ENCODE measurements at places on chromosomes 6 and 20. TPM values are rescaled to one million over a fixed set of nuclear protein-coding genes. Genes with fewer than 3 reads are reported as not detected.

DNA sequence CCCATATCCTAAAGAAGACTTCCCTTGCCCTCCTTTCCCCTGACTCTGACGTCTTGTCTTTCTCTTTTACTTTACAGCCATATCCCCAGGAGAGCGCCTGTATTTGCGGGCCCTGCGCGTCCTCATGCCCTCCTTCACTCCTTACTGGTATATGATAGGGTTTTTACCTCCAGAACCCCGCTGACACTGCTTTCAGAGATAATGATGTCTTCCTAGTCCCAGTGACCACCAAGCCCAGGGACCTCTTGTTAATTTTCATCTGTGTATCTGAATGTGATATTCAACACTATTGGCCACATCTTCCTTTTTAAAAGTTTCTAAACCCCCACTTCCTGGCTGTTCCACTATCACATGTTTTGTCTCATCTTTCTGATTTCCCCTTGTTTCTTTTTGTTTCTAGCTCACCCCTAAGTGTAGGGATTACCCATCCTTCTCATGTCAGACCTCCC lies 102.0 kb downstream of the HIVEP1 start:
- peaks cover 6% of the 10 kb centered on the region for H3K4me1 ChIP-seq
- peak overlapping the region; percentile 36 for H3K27ac ChIP-seq
- no peak for DNase-seq
- H3K27me3 ChIP-seq = no peaks in the 10 kb centered on the region

DNA sequence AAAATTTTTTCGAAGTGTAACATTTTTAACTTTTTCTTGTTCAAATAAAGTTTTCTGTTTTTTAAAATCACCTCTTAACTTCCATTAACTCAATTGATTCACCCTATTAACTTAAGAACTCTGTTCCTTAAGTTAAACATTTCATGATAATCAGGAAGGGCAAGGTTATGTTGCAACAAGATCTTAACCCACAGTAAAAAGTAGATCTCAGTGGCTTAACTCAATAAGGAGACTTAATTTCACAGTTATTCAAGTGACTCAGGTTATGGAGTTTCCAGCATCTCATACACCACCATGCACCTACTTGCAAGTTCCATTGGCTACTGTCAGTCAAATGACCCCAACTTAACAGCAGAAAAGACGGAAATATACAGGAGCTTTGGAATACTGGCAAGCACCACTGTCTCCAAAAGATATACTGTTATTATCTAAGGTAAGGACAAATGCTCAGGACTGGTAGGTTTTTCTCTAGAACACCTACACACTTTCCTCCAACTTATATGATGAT lies 11.2 kb downstream of the HLA-DQB1 start:
- H3K4me3 ChIP-seq = no peak overlapping the region
- no peak overlapping the region for H3K27ac ChIP-seq
- H3K36me3 ChIP-seq = no peaks in the 10 kb centered on the region
- H3K27me3 ChIP-seq = peaks cover 10% of the 10 kb centered on the region
- DNase-seq = no peak
- peaks cover 4% of the 10 kb centered on the region for H3K4me1 ChIP-seq

BNIP5 gene
- total RNA-seq = not detected

FAM209B gene
- 0.36 TPM for total RNA-seq

PDE7B gene
- total RNA-seq = 16.5 TPM

ECT2L gene
- total RNA-seq = 0.40 TPM

GRCh38 chr6:20098267-20098876 lies 113.9 kb downstream of the MBOAT1 start:
- DNase-seq = no peak
- no peak overlapping the region for H3K4me3 ChIP-seq
- no peaks in the 10 kb centered on the region for H3K27me3 ChIP-seq
- H3K4me1 ChIP-seq = peaks cover 23% of the 10 kb centered on the region

- DNase-seq = no peak
- no peaks in the 10 kb centered on the region for H3K27me3 ChIP-seq
- H3K4me3 ChIP-seq = peak overlapping the region; percentile 98
- H3K4me1 ChIP-seq = peaks cover 30% of the 10 kb centered on the region
- H3K27ac ChIP-seq = peak overlapping the region; percentile 27
- H3K36me3 ChIP-seq = no peaks in the 10 kb centered on the region
These were observed 1.5 kb downstream of the ANKS1A start for GRCh38 chr6:34890533-34890925.

- peak overlapping the region; percentile 91 for H3K27ac ChIP-seq
- H3K36me3 ChIP-seq = no peaks in the 10 kb centered on the region
- peak overlapping the region; percentile 70 for H3K4me3 ChIP-seq
- H3K27me3 ChIP-seq = no peaks in the 10 kb centered on the region
- peaks cover 41% of the 10 kb centered on the region for H3K4me1 ChIP-seq
These were observed 1.8 kb upstream of the PXDC1 start for GRCh38 chr6:3753228-3753835.

DNA sequence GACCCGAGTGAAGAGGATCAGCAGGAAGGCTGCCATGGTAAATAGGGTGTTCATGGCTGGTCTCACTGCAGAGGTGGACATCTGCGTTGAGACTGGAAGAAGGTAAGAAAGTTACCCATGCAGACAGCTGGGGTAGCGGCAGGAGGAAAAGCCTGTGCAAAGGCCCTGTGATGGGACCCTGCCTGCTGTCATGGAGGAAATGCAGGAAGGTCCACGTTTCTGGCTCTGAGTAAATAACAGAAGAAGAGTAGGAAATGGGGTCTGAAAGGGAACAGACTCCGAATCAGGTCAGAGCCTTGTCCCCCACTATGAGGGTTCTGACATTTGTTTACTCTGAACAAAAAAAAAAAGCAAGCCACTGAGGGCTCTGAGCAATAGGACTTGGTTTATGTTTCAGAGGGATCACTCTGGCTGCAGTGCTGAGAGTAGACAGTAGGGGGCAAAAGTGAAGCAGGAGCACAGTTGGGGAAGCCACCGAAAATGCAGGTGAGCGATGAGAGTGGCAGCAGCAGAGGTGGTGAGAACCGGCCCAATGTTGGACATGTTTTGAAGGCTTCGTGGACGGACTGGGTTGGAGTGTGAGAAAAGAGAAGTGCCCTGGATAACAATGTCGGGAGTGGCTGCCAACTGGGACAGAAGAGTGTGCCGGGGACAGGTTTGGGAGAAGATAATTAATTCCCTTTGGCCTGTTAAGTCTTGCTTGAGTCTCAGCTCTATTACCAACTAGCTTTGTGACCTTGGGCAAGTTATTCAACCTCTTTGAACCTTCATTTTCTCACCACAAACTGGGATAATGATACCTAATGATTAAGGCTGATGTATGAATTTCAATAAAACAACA lies 57.9 kb upstream of the MAP7 start:
- no peak overlapping the region for H3K4me3 ChIP-seq
- no peak overlapping the region for H3K27ac ChIP-seq
- peaks cover 7% of the 10 kb centered on the region for H3K36me3 ChIP-seq
- H3K4me1 ChIP-seq = peaks cover 11% of the 10 kb centered on the region

DNA sequence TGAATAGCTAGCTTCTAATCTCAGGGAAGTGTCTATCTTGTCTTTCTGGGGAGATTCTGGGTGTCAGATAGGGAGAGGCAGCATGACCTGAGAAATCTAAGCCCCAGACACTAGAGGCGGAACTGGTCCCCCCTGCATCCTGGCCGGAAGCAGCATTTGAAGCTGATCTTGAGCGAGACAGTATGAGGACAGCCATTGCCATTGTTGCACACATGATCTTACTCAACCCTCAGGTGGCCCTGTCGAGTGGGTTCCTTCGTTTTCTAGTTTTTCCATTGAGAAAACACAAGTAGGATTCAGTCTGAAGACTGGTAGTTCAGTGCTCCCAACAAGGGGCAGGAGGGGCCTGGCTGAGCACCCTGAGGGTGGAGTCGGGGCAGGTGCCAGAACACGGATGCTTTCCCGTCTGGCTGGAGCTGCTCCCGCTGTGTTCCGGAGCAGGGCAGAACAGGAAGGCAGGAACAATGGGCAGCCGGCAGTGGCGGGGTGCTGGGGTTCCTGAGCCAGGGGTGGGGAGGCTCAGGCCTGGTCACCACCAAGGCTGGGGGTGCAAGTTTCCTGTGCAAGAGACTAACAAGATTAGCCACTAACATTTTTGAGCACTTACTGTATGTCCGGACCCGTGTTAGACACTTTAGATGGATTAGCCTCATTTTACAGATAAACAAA lies 7.9 kb upstream of the SDCBP2 start:
- no peak overlapping the region for H3K4me3 ChIP-seq
- H3K27me3 ChIP-seq = no peaks in the 10 kb centered on the region
- peaks cover 9% of the 10 kb centered on the region for H3K36me3 ChIP-seq
- no peak for DNase-seq
- H3K27ac ChIP-seq = no peak overlapping the region
- no peaks in the 10 kb centered on the region for H3K4me1 ChIP-seq

LY6G6F gene
- total RNA-seq = not detected

GRCh38 chr6:145155873-145156782 lies 579.2 kb downstream of the EPM2A start:
- H3K27me3 ChIP-seq = no peaks in the 10 kb centered on the region
- H3K4me1 ChIP-seq = no peaks in the 10 kb centered on the region
- no peak overlapping the region for H3K4me3 ChIP-seq
- no peak for DNase-seq

DNA sequence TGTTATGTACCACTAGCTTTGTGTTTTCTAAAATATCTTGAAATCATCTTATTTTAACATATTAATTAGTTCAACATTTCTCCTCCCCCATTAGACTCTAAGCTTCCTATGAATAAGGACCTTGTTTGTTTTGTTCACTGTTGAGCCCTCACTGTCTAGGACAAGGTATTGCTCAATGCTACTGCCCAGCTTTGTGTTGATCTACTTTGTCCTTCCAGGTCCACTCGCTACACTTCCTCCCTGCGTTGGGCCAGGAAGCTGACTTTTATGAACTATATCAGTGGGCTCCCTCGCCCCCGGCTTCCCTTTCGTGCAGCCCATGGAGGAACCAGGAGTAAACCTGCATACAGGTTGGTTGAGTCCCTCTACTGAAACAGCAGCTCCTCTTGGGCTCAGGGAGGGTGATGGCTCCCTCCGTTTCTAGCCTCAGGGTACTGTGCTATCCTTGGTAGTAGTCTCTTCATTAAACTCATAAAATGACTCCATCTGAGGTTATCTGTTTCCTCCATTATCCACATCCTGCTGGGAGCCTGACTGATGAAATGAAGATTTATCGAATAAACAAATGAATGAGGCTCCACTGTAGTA lies 272.5 kb downstream of the CLIC5 start:
- peaks cover 2% of the 10 kb centered on the region for H3K27me3 ChIP-seq
- H3K27ac ChIP-seq = no peak overlapping the region
- no peak for DNase-seq
- H3K4me1 ChIP-seq = peaks cover 15% of the 10 kb centered on the region
- H3K4me3 ChIP-seq = no peak overlapping the region

DNA sequence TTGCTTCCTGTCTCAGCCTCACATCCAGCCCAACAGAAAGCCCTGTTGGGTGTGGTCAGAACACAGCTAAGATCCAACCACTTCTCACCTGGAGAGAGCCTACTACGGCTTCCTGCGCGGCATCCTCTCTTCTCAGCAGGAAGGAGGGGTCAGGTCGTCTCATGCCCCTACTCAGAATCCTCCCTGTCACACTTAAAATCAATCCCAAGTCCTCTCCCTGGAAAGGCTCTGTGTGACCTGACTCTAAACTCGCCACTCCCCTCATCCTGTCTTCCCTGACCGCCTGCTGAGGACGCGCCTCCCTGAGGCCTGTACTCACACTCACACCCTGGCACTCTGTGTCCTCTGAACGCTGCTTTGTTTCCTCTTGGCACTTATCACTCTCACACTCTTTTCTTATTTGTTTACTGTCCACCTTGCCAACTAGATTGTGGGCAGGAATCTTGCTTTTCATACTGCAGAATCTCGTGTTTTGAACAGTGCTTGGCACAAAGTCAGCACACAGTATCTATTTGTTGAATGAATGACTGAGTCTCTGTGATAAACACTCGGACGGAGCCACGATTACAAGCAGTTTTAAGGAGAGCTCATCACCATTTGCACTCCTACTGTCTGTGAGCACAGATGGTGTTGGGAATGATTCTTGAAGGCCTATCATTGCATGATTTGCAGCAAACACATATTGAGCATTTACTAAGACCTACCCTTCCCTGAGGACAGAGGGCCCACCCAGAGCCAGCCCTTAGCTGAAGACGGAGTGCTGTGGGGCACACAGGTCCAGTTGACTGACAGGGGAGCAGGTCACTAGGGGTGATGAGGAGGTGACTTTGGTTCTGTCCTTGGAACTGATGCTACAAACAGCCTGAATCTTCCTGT lies 18.7 kb downstream of the RAB5IF start:
- no peaks in the 10 kb centered on the region for H3K36me3 ChIP-seq
- no peak for DNase-seq
- H3K27ac ChIP-seq = no peak overlapping the region
- H3K4me1 ChIP-seq = no peaks in the 10 kb centered on the region
- H3K27me3 ChIP-seq = no peaks in the 10 kb centered on the region

- H3K4me1 ChIP-seq = peaks cover 29% of the 10 kb centered on the region
- H3K27ac ChIP-seq = no peak overlapping the region
- peaks cover 11% of the 10 kb centered on the region for H3K27me3 ChIP-seq
- DNase-seq = no peak
These were observed 92.4 kb downstream of the NCR2 start for GRCh38 chr6:41427642-41428335.

ID4 gene
- total RNA-seq = 114 TPM

- no peak overlapping the region for H3K27ac ChIP-seq
- no peak for DNase-seq
- peaks cover 14% of the 10 kb centered on the region for H3K4me1 ChIP-seq
- H3K27me3 ChIP-seq = no peaks in the 10 kb centered on the region
These were observed 492.0 kb upstream of the MMS22L start for GRCh38 chr6:97775012-97775411.

GRCh38 chr6:139126255-139126654 lies 8.6 kb upstream of the HECA start:
- H3K27me3 ChIP-seq = no peaks in the 10 kb centered on the region
- H3K4me3 ChIP-seq = no peak overlapping the region
- no peaks in the 10 kb centered on the region for H3K36me3 ChIP-seq
- no peak for DNase-seq

- no peaks in the 10 kb centered on the region for H3K4me1 ChIP-seq
- no peaks in the 10 kb centered on the region for H3K27me3 ChIP-seq
- no peaks in the 10 kb centered on the region for H3K36me3 ChIP-seq
These were observed 46.7 kb downstream of the RALGAPA2 start for GRCh38 chr20:20665606-20666332.

CGA gene
- not detected for total RNA-seq
